Esophagus squamous epithelium (tissue), 5 donors: ENCODE measurements at places on chromosomes 5 and 9.
A peak's percentile ranks its signal among the peaks of the same experiment; 100 is the strongest.

GRCh38 chr5:168467755-168468330, 18.4 kb upstream of the RARS1 start:
- no peaks in the 10 kb centered on the region for H3K27me3 ChIP-seq
- H3K4me3 ChIP-seq = no peak overlapping the region

- no peaks in the 10 kb centered on the region for H3K4me1 ChIP-seq
- H3K4me3 ChIP-seq = no peak overlapping the region
- H3K27ac ChIP-seq = no peak overlapping the region
- no peak for DNase-seq
- H3K27me3 ChIP-seq = no peaks in the 10 kb centered on the region
- H3K36me3 ChIP-seq = no peaks in the 10 kb centered on the region
Observed at GRCh38 chr9:27627188-27627564, 53.9 kb upstream of the C9orf72 start.

- H3K27ac ChIP-seq = no peak overlapping the region
- H3K4me3 ChIP-seq = no peak overlapping the region
- no peaks in the 10 kb centered on the region for H3K4me1 ChIP-seq
- no peaks in the 10 kb centered on the region for H3K36me3 ChIP-seq
- DNase-seq = no peak
- no peaks in the 10 kb centered on the region for H3K27me3 ChIP-seq
Observed at GRCh38 chr5:124824637-124825158, 78.3 kb upstream of the ZNF608 start.

DNA sequence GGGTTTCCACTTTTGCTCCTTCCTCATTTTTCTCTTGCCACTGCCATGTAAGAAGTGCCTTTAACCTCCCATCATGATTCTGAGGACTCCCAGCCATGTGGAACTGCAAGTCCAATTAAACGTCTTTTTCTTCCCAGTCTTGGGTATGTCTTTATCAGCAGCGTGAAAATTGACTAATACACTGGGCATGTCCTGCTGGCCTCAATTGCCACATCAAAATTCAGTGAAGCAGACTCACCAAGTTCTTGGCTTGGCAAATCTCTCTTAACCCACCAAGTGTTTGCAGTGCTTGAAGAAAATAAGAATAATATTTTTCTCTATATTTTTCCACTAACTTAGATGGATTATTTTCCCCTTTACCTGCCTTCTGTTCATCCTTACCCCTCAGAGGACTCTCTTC, 212.0 kb downstream of the BRINP1 start:
- H3K27ac ChIP-seq = no peak overlapping the region
- no peak for DNase-seq
- H3K27me3 ChIP-seq = no peaks in the 10 kb centered on the region
- no peaks in the 10 kb centered on the region for H3K4me1 ChIP-seq
- no peaks in the 10 kb centered on the region for H3K36me3 ChIP-seq
- no peak overlapping the region for H3K4me3 ChIP-seq

- H3K36me3 ChIP-seq = no peaks in the 10 kb centered on the region
- no peak for DNase-seq
- H3K4me3 ChIP-seq = no peak overlapping the region
Observed at GRCh38 chr9:5453673-5454072, 3.3 kb downstream of the CD274 start.

DNA sequence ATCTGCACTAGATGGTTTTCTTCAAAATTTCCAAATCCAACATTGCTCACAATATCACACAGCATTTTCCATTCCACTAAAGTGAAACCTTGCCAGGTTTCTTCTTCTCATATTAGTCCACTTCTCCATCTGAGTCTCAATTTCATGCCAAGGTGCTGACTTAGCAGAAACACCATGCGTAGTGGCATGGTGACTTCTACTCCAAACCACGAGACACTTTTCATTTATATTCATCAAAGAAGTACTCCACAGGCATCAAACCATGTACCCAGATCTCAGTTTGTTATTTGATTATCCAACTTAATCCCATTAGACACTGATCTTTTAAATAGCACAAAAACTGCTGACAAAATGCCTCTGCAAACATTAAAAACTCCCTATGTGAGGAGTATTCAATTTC, 233.4 kb upstream of the ITGA1 start:
- H3K4me3 ChIP-seq = no peak overlapping the region

DNA sequence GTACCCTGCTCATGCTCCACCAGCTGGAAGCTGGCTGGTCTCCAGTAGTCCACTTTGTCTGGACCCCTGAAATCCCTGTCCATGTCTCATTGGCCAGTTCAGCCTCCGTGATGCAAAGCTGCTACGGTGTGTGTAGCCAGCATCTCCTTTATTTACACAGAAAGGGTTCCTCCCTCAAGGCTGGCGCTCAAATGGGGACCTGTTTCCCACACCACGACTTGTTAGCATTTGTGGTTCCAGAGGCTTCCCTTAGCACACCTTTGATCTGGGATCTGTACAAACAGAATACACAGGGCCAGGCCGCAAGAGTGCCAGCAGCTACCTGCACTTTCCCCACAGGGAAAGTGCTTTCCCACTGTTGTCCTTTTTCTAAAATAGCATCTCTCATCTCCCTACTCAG, 5.7 kb upstream of the SMU1 start:
- H3K36me3 ChIP-seq = no peaks in the 10 kb centered on the region
- no peak for DNase-seq
- H3K4me1 ChIP-seq = peaks cover 31% of the 10 kb centered on the region
- no peak overlapping the region for H3K4me3 ChIP-seq
- no peaks in the 10 kb centered on the region for H3K27me3 ChIP-seq

DNA sequence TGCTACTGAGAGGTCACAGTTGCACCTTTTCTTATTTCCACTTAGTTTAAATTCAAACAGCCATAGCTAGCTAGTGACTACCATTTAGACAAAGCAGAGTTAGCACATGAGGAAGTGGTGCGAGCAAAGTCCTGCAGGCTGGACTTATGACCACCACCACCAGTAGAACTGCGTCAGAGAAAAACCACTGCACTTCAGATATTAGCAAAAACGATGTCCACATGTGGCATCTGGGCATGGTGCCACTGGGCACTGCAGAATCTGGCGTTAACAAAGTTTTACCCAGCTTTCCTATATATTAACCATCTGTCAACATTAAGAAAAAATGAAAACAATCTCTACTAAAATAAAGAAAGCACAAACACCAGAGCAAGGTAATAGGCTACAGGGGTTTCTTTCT, 80.1 kb downstream of the SPTLC1 start:
- no peak overlapping the region for H3K4me3 ChIP-seq
- peak overlapping the region; percentile 54 for H3K27ac ChIP-seq

GRCh38 chr5:155619688-155620087, 606.1 kb downstream of the KIF4B start:
- H3K27me3 ChIP-seq = no peaks in the 10 kb centered on the region
- H3K4me3 ChIP-seq = no peak overlapping the region
- no peaks in the 10 kb centered on the region for H3K36me3 ChIP-seq
- DNase-seq = no peak
- no peak overlapping the region for H3K27ac ChIP-seq

GRCh38 chr5:5504325-5504724, 81.8 kb downstream of the ICE1 start:
- no peaks in the 10 kb centered on the region for H3K27me3 ChIP-seq
- H3K4me3 ChIP-seq = no peak overlapping the region
- no peak overlapping the region for H3K27ac ChIP-seq
- no peak for DNase-seq
- no peaks in the 10 kb centered on the region for H3K4me1 ChIP-seq

DNA sequence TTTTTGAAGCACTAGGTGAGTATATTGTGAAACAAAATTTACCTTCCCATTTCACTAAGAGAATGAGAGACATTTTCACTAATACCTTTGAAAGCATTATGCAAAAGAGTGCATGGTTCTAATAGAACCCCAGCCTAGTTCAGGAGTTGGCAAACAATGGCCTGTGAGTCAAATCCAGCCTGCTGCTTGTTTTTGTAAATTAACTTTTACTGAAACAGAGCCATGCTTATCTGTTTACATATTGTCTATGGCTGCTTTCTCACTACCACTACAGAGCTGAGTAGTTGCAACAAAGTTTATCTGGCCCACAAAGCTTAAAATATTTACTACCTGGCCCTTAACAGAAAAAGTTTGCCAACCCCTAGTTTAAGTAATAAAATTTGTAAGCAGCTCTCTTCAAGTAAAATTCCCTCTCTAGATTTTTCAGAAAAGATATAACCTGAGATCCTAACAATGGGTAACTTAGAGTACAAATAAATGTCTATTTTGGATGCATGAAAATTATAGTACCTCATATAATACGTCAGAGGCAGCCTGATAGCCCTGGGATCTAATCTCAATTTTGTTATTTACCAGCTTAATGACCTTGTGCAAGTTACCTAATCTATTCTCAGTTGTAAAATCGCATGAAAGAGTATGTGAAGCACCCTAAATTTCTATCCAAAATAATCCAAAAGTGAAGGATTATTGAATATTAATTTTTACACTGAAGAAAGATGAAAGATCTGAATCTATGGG, 50.7 kb upstream of the ARL15 start:
- H3K27me3 ChIP-seq = no peaks in the 10 kb centered on the region
- H3K4me3 ChIP-seq = no peak overlapping the region
- H3K4me1 ChIP-seq = no peaks in the 10 kb centered on the region
- no peak for DNase-seq
- H3K27ac ChIP-seq = no peak overlapping the region

GRCh38 chr5:109247986-109248385, 161.8 kb downstream of the PJA2 start:
- H3K27me3 ChIP-seq = no peaks in the 10 kb centered on the region
- H3K27ac ChIP-seq = no peak overlapping the region
- no peak for DNase-seq
- no peaks in the 10 kb centered on the region for H3K4me1 ChIP-seq
- no peaks in the 10 kb centered on the region for H3K36me3 ChIP-seq

- no peaks in the 10 kb centered on the region for H3K36me3 ChIP-seq
- no peaks in the 10 kb centered on the region for H3K4me1 ChIP-seq
- H3K27me3 ChIP-seq = no peaks in the 10 kb centered on the region
Observed at GRCh38 chr5:144189800-144190429, 19.2 kb downstream of the KCTD16 start.

- H3K27me3 ChIP-seq = no peaks in the 10 kb centered on the region
- peaks cover 26% of the 10 kb centered on the region for H3K4me1 ChIP-seq
- no peak overlapping the region for H3K4me3 ChIP-seq
- no peak for DNase-seq
- H3K27ac ChIP-seq = no peak overlapping the region
Observed at GRCh38 chr5:172493461-172493860, 39.1 kb upstream of the SH3PXD2B start.

GRCh38 chr9:29060041-29060440, 1486.8 kb upstream of the C9orf72 start:
- no peak for DNase-seq
- no peaks in the 10 kb centered on the region for H3K27me3 ChIP-seq
- H3K27ac ChIP-seq = no peak overlapping the region
- H3K4me1 ChIP-seq = no peaks in the 10 kb centered on the region
- H3K4me3 ChIP-seq = no peak overlapping the region
- H3K36me3 ChIP-seq = no peaks in the 10 kb centered on the region

- H3K27me3 ChIP-seq = no peaks in the 10 kb centered on the region
- no peak overlapping the region for H3K4me3 ChIP-seq
- H3K4me1 ChIP-seq = no peaks in the 10 kb centered on the region
Observed at GRCh38 chr5:157359356-157360055, 93.6 kb downstream of the CYFIP2 start.
